Stimulated activated CD8-positive, alpha-beta memory T cell treated with anti-CD3 and anti-CD28 coated beads, Interleukin-7, amount 100 ng/mL, for 1 hour (primary cell): ENCODE measurements at places on chromosomes 12 and 14.
A peak's percentile ranks its signal among the peaks of the same experiment; 100 is the strongest.

- peak; percentile 30 for DNase-seq
These were observed 16.0 kb upstream of the ENDOU start for GRCh38 chr12:47741340-47741703.

- no peak for DNase-seq
These were observed 245.8 kb upstream of the PDZRN4 start for GRCh38 chr12:40942326-40942725.

GRCh38 chr14:37194698-37195097 lies 3.0 kb upstream of the MIPOL1 start:
- no peak for DNase-seq

GRCh38 chr12:6695313-6696045 lies 5.1 kb downstream of the PIANP start:
- no peak for DNase-seq

DNA sequence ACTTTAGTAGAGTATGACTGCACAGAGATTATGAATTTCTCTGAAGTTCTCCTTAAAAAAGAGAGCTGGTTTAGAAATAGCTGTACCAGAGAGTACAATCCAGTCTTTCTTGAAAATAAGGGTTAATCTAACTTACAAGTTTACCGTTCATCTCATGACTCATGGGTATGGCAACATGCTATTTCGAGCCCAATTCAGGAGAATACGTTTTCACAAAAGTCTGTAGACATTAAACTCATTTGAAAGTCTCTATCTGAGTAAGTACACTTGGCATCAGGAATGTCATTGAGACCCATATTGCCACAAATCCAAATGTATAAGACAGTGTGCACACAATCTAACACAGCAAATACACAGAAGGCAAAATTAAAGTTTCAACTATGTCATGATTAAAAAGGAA lies 160.5 kb downstream of the PIK3C2G start:
- DNase-seq = no peak

DNA sequence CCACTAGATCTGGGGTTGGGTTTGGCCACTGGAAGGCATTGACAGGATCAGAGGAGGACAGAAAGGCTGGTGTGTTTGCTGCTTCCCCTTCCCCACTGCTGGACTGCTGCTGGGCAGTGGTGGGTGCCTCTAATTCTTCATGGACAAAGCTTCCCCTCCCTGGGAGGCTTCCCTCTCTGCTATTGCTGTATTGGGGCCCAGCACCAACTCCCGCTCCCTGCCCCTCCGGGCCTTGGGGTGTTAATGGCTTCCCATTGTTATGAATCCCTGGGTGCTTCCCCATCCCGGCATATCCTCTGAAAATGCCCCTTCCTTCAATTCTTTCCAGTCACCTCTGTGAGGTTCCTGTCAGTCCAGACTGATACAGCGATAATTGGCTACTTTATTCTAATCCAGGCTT lies 310.2 kb downstream of the GLT1D1 start:
- no peak for DNase-seq

DNA sequence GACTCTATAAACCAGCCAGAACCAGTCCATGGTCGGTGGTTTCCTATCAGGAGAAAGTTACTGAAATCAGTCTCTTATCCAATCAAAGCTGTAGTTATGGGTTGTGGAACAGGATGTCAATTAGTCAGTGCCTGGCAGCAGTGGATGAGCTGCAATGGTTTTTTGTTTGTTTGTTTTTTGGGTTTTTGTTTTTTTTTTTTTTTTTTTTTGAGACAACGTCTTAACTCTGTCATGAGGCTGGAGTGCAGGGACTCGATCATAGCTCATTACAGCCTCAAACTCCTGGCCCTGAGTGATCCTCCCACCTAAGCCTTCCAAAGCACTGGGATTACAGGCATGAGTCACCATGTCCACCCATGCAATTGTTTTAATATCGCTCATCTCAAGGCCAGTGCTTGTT lies 113.3 kb upstream of the CAND1 start:
- no peak for DNase-seq

DNA sequence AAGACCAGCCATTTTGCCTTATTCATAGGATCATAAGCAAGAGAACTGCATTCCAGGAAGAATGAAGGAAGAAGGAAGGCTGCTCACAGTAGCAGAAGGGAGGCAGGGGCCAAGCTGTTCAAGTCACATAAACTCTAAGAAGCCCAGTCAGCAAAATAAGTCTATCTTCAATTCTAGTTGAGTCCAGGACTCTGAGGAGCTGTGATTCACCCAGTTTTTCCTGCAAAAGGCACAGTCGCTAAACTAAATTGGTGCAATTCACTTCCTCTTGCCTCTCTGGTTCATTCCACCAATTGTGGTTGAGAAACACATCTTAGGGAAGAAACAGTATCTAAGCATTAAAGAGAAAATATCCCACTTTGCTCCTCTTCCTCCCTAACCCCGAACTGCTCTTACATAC lies 9.8 kb downstream of the ZNF641 start:
- DNase-seq = no peak

GRCh38 chr12:70354787-70355186 lies 11.3 kb upstream of the KCNMB4 start:
- no peak for DNase-seq

DNA sequence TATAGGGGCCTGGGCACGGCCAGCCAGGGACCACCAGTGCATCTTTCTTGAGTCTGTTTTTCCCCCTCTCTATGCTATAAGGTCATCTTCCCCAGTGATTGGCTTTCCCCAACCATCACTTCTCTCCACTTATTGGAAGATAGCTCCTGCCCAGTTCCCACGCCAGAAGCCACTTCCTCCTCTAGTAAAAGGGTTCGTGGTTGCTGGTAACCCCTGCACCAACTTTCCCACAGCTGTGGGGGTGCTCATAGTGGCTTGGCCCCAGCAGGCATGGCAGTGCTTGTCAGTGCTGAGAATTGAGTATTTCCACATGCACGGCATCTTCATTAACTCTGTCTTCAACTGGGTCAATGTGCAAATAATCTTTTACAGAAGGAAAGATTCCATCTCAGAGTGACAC lies 215.4 kb downstream of the FOXN3 start:
- DNase-seq = no peak

DNA sequence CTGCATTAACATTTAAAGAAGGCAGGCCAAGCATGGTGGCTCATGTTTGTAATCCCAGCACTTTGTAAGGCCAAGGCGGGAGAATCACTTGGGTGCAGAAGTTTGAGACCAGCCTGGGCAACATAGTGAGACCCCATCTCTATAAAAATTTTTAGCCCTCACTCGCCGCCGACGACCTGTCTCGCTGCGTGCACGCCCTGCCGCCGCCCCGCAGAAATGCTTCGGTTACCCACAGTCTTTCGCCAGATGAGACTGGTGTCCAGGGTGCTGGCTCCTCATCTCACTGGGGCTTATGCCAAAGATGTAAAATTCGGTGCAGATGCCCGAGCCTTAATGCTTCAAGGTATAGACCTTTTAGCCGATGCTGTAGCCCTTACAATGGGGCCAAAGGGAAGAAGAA lies 10.8 kb upstream of the RBMS2 start:
- DNase-seq = no peak

- no peak for DNase-seq
These were observed 2.9 kb downstream of the IPO4 start for GRCh38 chr14:24185741-24186140.

- DNase-seq = no peak
These were observed 478.0 kb downstream of the BTG1 start for GRCh38 chr12:91667694-91668093.

- DNase-seq = no peak
These were observed 107.5 kb downstream of the ADGRD1 start for GRCh38 chr12:131061041-131061806.

DNA sequence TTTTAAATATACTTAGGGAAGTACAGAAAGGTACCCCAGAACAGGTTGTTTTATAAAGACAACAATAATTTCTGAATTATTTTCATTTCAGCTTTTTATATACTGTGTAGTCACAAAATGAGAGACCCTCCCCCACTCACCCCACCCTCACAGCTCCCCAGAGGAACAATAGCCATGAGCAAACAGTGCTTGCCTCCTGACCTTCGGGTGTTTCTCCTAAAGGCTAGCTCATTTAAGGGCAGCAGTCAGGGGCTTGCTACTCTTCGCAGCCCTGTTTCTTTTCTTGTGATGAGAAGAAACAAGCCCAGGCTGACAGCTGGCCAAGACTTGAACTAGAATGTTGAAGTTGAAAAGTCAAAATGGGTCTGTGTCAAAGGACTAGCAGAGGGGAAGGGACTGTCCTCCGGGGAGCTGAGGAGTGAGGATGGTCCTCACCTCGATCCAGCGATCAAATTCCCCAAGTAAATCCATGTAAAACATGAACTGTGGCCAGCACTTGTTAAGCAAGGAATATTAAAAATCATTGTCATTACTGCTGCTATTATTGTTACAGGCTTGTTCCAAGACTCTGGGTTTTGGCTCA lies 133.8 kb upstream of the ARHGAP5 start:
- no peak for DNase-seq

DNA sequence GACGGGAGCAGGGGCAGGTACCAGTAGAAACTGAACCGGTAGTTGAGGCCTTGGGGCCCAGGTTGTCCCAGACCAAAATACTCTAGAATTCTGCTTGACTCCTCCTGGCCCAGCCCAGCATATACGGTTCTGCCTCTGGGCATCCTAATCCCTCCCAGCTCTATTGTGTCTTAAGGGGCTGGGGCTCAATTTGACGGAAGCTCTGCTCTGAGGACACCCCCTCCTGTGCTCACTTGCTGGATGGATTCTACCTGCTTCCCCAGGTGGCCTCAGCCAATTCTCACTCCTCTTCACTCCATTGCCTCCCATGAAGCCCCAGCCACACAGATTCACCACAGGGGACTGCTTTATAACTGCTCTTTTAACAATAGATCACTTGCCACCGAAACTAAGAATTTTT lies 219.5 kb upstream of the FKBP4 start:
- no peak for DNase-seq

DNA sequence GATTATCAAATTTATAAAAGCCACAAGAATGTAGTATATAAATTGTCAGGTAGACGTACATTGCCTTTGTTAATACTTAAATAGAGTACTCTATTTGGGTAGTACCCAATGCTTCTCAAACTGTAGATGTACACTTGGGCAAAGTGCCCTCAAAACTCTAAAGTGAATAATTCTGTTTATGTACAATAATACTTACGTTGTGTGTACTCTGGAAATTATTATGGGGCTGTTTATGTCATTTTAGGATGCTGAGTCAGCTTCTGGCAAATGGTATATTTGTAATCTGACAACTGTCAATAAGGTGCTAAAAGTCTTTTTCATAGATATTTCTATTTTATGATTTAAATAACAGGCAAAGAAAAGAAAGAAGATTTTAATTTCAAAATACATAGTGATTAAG lies 102.4 kb downstream of the CCDC91 start:
- DNase-seq = no peak

- DNase-seq = no peak
These were observed 36.0 kb downstream of the SLC25A47 start for GRCh38 chr14:100359111-100359510.

DNA sequence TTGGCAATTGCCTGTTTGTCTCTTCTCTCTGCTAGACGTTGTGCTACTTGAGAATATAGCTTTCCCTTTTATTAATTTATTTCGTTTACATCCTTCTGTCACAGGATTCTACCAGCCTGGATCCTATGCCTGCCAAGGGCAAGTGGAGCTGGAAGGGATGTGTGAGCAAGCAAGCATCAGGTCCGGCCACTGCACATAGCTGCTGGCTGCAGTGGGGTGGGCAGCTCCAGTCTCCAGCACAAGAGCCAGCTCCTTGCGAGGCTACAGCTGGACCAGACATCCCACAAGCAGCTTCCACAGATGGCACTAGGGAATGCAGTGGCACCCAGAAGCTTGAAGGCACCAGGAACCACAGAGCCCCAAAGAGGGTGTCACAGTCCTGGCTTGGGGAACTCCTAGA lies 225.0 kb downstream of the KCNC2 start:
- DNase-seq = no peak

GRCh38 chr12:124230789-124231188 lies 64.1 kb upstream of the RFLNA start:
- no peak for DNase-seq
